NCI-H187 treated with DMSO at 0.1 percent for 48 hours (cell line): ENCODE measurements at places on chromosomes 2 and 18.

DNA sequence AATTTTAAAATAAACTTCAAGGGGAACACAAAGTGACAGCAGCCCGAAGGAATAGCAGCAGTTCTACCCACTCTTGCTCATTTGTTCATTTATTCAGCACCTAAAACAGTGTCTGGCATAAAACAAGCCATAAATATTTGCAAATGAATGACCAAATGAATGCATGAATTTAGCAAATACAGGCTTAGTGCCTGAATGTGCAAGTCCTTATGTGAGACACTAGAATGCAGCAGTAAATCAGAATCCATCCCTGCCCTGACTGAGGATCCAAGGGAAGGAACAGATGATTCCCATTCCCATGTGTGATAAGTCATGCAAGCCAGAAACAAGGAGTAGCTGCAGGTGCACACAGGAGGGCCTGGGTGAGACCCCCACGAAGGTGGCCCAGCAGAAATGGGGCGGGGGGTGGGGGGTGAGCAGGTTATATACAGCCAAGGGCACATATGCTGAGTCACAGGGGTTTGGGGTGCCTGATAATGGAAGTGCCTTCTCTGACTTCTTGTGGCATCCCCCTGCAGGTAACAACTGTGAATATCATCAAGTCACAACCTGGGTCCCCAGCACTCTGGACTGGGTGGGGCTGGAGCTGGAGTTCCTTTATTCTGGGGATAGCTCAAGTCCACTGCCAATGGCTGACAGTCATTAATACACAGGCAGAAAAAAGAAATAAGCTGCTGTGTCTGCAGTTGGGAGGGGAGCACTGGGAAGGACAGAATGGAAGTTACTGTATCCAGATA, 311.9 kb downstream of the TXNL1 start:
- no peak for DNase-seq

GRCh38 chr2:159066541-159067156, 98.2 kb downstream of the TANC1 start:
- no peak for DNase-seq

- no peak for DNase-seq
Observed at GRCh38 chr18:7722955-7723354, 155.8 kb downstream of the PTPRM start.

DNA sequence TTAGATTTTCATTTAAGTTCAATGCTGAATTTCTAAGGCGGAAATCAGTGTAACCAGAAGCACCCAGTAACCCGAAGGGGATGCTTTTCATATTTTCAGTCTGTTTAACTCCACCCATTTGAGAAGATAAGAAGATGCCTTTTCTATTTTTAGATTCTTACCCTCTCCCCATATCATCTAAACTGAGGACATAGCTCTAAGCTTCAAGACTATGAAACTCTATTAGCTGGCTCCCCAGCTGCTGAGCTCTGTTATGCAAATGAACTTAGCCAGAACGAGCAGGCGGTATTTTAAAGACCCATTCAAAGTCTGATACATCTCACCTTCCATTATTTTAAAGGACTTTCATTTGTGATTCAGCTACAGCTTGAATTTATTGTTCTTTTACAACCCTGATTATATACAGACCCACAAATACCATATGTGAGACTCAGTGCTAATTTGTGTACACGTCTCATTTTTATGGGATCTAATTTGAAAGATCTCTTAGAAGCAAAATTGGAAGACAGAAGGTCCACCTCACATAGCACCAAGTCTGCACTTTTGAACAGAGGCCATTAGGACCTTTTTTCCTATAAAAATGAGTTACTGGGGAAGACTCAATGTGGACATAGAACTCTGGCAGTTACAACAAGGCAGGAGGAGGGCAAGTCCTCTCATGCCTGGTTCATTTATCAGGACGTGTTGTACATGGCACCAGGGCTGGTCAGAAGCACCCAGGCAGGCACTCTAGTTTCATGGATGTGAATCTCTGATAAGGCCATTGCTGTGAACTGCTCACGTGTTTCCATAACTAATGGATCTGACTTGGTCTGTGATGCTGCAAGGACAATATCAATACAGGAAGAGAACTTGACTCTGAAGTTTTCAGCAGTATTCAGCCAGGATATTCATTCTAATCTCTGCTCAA, 16.3 kb downstream of the CDC42EP3 start:
- DNase-seq: no peak

DNA sequence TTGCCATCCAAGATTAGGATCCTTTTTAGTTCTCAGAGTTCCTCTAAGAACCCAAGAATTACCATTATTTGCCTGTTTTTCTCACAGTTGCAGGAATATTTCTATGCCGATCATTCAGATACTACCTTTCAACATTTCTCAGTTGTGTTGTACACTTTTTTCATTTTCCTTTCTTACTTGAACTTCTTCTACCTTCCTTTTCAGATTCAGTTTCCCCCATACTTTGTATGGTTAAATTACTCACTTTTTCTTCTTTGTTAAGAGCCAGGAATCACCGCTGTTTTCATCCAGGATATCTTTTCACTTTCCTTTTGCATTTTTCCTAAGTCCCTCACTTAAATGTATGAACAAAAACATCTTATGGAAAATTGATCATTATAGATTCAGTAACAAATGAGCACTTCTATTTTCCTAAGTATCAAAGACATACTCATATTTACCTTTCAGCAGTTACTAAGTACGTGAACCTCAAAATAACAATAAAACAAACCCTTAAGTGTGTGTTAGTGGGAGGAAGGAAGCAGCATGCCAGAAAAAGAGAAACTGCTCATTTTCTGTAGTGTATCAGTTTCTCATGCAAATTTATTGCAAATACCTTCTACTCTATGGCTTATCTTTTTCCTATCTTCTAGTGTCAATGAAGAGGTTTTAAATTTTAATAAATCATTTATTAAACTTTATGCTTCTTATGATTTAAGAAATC, 64.3 kb upstream of the STAT1 start:
- DNase-seq: no peak
